ENCODE measurements at places on chromosomes 7 and 10.

DNA sequence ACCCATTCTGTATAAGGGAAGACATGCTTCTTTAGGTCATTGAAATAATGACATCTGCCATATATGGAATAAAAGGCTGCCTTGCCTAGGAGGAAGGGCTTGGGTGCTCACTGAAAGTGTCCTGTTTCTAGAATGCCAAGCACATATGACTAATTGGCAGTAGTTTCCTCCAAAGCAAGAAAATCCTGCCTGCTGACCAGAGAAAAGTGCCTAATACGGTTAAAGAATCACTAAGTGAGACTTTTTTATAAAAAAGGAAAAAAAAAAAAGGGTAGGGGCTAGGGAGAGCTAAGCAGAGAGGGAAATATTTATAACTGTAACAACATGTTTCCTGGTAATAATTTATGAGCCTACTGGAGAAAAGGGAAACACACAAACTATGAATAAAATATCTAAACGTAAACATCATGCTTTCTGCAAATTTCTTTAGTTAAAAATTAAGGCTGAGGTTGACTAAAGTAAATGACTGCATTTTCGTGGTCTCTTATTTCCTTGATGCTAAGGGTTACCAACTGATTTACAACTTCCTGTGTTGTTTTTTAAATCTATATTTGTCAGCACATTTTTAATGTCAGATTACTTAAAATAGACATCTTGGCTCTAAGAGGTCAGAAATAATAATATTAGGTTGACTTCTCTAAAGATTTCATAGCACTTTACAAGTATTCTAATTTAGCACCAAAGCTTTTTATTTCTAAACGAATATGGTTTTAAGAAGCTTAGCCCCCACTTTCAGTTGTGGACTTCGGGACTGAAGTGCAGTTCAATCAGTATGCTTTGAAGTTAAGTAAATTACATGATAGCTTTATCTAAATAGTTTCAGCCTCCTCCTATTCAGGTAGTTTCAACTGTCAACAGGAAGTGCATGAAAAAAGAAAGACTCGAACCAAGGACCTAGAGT is 89.6 kb downstream of the CABCOCO1 start:
- DNase-seq: peak; percentile 53

DNA sequence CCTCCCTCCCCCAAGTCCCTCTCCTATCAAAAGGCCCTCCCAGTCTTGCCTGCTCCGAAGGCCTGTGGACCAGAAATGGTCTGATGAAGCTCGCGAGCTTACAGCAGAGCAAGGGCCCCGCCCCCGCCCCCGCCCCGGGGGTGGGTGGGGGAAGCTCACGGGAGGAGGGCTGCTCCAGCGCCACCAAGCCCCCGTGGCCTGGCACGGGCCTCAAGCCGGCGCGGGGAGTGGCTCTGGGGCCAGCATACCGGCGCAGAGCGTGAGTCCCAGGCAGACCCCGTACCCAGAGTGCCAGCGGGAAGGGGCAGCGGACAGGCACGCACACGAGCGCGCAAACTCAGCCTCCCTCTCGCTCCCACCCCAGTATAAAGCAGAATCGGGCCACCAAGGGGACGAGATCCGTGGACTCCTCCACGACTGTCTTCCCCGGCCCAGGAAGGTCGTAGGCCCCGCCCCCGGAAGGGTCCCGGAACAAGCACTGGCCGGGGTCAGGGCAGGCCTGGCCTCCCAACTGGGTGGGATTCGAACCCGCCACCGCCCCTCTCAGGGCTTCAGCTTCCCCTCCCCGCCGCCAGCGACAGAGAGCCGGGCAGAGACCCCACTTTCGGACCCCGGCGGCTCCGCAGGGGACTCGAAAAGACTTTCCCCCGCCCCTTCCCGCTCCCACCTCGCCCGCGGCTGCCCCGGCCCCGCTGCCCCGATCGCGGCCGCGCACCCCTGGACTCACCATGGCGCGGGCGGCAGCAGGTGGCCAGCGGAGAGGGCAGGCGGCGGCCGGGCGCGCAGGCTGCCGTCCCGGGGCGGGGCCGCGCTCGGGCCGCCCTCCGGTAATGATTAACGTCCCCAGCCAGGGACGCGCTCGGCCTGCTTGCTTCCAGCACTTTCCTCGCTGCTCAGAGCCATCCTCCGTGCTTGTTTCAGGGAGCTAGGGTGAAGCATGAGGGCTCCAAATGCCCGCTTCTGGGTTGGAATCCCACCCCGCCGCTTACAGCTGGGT is at the start of gene PCBD1:
Gene PCBD1 (minus strand): TSS at position 762 of the 997 bp plus-strand sequence. CDS start 32 bp downstream, at position 730.
- peak; percentile 47 for DNase-seq

DNA sequence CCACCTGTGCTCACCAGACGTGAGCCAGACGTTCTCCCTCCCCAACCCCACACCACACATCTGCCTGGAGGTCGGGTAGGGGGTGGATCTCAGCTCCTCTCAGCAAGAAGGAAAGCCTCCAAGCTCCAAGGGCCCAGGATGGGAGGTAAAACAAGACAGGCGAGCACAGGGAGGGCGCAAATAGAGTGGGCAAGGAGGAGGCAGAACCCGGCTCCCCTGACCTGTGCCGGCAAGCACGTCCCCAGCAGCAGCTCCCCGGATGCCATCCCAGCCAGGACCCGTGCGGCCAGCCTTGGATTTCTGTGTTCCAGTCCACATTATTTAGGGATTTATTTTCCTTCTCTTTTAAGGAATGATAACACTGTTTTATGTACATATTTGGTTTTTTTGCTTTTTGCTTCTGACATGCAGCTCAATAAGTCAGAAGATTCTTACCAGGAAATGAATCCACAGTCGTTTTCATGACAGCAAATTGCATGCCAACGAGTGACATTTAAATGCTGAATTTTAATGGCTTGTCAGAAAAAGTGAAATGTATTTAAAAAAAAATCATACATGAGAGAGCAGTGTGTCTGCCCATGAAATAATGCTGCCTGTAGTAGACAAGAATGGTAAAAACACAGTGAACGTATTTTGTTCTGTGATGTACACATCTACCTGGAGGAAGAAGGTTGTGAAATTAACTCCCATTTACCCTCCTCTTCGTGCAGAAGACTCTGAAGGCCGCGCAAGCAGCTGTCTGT is 276.5 kb downstream of the PTPRN2 start:
- DNase-seq: no peak

GRCh38 chr10:129541748-129542487 is 74.9 kb downstream of the MGMT start:
- no peak for DNase-seq

DNA sequence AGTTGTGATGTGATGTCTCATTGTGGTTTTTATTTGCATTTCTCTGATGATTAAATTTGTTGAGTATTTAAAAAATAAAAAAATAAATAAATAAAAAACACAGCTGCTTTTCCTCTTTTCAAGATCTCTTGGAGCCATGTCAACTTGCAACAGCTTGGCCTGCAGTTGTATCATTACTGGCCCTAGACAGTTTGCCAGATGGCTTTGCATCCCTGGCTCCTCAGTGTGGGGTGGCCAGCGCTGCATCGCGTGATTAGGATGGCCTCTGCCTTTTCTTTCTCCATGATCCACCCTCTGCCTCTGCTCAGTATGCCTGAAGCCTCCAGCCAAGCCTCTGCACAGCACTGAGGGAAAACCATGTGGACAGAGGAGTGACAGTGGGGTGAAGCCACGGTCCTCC is 96.8 kb downstream of the PPP1R3C start:
- DNase-seq: no peak

DNA sequence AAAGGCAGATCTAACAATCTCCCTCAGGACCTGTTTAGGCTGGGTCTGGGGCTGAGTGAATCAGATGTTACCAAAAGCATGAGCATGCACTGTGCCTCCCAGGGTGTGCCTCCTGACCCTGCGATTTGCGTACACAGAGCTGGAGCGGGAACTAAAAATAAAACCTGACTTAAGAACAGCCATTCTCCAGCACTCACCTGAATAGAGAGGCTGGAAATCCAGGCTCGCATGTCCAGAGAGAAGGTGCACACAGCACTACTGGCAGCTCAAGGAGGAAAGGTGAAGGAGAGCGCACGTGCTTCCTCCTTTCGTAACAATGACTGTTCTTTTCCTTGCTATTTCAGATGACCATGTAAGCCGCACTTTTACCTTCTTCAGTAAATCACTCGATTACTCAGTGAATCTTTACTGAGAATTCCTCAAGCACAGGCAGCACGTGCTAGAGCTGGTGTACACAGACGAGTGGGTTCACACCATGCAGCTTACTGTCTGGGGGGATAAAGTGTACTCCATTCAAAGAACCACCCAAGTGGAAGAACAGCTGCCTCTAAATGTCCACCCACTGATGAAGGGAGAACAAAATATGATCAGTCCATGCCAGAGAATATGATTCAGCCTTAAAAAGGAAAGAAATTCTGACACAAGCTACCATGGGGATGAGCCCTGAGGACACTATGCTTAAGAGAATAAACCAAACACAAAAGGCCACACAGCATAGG is 45.6 kb downstream of the SFMBT2 start:
- no peak for DNase-seq

- DNase-seq: peak; percentile 9
Measured at GRCh38 chr10:84026821-84027257, 112.5 kb upstream of the GHITM start.

DNA sequence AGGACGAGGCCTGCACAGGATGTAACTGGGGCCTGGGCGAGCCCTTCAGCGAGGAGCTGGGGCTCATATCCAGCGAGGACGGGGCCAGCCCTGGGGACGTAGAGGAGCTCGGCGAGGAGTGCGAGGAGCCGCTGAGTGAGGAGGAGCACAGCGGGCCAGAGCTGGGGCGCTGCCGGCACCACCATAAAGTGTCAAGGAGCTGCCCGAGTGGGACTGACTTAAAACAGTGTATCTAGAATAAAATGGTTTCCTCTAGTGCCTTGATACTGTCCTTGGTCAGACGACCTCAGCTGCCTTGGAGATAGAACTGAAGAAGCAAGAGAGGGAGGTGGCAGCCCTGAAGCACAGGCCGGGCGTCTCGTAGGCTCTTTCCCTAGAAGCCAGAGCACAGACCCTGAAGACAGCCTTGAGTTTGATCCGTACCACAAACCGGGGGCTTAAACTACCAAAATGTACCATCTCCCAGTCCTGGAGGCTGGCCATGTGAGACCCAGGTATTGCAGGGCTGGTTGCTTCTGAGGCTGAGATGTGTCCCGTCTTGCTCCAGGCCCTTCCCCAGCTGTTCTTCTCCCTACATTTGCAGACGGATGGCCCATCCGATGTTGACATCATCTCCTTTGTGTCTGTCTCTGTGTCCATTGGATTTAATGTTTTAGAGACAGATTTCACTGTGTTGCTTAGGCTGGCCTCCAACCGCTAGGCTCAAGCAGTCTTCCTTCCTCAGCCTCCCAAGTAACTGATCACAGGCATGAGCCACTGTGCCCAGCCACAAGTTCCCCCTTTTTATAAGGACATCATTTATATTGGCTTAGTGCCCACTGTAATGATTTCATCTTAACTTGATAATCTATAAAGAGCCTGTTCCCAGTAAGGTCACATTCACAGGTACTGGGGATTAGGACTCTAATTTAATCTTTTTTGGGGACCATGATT is 35.8 kb downstream of the DNAJB6 start:
- DNase-seq: no peak

- DNase-seq: no peak
Measured at GRCh38 chr7:123749537-123749857, 694 bp upstream of the WASL start.

DNA sequence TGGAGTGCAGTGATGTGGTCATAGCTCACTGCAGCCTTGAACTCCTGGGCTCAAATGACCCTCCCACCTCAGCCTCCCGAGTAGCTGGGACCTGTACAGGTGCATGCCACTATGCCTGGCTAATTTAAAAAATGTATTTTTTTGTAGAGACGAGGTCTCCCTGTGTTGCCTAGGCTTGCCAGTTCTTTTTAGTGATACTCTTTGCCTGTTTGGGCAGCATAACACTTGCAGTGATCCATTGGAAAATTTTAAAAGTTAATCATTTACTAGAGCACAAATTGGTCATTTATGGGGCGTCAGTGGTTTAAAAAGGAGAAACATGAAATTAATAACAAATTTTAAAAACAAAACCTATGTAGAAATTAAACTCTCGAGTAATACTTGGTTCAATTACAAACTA is 78.3 kb downstream of the DYNC2I1 start:
- DNase-seq: no peak

DNA sequence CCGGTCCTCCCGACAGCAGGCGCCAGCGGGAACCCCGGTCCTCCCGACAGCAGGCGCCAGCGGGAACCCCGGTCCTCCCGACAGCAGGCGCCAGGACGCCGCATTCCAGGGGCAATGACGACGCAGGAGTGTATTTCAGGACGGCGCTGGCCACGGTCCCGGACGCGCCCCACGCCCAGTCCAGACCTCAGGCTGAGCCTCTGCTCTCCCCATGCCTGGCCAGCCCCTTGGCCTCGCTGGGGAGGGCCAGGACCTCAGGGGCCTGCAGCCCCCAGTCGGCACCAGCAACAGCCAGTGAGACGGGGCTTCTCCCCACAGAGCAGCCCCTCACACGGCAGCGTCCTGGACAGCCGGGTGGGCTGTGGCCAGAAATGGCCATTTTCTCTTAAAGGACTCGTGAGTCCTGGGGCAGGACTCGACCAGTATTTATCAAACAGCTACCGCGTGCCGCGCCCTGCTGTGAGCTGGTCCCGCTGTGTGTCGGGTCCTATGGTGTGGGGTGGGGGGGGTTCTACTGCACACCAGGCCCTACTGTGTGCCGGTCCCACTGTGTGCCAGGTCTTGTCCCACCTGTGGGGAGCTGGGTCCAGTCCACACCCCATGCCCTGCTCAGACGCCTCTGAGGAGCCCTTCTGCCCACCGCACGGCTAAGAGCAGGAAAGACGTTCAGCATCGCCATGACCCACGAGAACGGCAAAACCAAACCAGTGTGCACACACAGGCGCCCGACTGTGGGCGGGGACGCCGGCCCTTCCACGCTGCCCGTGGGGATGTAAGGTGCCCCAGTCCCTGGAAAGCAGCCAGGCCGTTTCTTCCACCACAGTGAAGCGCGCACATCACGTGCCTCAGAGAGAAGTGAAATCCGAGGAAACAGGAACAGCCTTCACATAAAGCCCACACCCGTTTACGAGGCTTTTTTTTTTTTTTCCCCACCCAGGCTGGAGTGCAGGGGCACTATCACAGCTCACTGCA is 33.3 kb downstream of the GET4 start:
- no peak for DNase-seq

DNA sequence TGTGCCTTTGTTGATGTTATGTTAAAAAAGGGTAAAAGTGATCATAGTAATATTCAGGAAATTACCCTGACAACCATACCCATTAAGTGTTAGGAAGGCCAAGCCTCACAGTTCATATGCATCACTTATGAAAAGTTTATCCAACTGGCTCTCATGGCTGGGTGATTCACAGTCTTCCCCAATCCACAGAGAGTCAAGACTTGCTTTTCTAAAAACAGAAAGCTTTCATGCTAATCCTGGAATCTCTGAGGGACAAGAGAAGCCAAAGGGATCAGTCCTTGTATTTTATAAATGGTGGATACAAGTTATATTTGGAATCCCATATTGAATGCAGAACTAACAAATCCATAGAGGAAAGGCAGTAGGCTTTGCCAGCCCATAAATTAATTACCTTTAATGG is 218.3 kb downstream of the JAZF1 start:
- DNase-seq: no peak

GRCh38 chr10:101682172-101682825 is 12.7 kb downstream of the FBXW4 start:
- no peak for DNase-seq
